ENCODE measurements at places on chromosomes 3 and 15.

GRCh38 chr3:66019896-66020295, 18.8 kb downstream of the MAGI1 start:
- DNase-seq, result no peak

GRCh38 chr3:65720989-65721737, 317.6 kb downstream of the MAGI1 start:
- DNase-seq, result no peak

DNA sequence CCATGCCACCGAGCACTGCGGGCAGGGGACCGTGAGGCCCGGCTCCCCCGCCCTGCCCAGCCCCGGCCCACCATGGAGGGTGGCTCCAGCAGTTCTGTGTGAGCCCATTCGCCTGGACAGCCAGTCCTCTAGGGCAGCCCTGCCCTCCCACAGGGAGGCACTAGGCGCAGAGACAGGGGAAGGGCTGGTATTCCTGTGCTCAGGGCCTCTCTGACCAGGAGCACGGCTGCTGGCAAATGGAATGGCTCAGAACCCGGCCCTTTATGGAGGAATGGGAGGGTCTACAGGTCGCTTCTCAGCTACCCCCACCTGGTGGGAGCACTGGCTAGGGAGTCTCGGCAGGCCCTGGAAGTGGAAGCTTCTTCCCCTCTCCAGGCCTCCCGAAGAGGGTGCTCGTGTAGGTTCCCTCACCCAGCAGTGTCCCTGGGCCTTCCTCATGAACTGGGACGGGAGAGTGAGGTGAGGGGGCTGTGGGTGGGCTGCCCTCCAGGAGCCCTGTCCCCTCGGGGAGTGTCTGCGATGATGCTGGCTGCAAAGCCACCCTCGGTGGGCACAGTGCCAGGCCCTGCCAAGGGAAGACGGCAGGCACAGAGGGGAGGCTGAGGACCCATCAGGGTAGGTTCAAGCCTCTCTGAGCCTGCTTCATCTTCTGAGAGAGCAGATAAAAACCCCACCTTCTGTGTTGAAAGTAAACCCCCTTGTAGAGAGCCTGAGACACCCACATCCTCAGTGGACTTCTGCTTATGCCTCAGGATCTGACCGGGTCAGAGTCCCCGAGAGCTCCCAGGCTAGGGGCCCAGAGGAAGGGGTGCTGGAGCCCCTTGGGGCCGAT, 1.5 kb downstream of the MELTF start:
- DNase-seq, result no peak

DNA sequence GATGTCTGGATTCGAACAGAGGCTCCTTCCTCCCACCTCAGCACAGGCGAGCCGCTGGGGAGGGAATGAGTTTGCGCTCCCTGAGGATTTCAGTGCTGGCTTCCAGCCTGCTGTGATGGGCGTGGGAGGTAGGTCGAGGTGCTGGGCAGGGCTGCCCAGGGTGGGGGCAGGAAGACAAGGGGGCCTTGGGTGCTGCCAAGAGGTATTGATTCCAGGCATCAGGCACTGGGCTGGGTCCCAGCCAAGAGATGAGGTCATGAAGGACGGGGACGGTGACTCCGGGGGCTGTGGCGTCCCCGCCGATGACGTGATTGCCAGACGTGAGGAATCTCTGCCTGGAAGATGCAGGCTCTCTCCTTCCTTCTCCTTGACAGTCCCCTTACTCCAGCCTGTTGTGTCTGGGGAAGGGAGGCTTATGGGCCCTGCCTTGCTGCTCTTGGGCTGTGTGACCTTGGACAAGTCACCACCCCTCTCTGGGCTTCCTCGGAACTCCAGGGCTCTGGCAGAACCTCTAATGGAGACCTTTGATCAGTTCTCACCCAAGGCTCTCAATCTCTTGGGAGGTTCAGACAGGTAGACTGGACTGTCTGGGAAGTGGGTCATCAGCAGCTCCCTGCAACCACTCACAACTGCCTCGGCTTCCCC, 116.8 kb downstream of the FBLN2 start:
- DNase-seq, result no peak

DNA sequence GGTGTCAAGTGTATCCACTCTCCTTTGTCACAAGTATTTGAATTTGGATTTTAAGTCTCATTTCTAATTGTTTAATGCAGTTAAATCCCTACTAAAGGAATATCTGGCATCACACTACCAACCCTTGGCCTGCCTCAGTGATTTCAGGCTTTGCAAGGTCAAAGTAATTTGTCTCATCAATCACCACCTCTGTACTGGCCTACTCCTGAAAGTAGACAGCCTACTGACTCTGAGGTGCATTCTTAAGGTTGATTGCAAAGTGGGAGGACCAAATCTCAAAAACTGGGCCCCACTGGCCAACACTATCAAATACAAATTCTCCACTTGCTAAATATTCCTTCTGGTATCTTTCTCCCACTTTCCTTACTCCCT, 851 bp upstream of the TEX55 start:
- DNase-seq, result no peak

GRCh38 chr3:143849854-143850549, 1.7 kb upstream of the SLC9A9 start:
- no peak for DNase-seq

- DNase-seq, result no peak
Measured at GRCh38 chr3:101886626-101887025, 37.3 kb downstream of the NFKBIZ start.

DNA sequence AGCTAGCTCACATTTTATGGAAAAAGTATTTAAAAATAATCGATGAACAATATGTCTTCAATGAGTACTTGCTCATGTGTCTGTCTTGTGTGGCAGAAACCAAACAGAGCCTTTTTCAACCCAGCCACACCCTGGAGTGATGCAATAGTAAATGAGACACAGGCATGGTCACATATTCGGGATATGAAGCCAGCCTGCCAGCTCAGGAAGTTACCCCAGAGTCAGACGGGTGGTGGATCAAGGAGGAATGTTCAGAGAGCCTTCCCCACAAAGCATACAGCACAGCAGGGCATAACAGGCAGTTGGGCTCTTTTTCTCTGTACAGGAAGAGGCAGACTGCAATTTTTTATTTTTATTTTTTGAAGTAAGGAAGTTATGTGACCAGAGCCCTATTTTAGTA, 27.3 kb downstream of the LARP6 start:
- DNase-seq, result no peak

DNA sequence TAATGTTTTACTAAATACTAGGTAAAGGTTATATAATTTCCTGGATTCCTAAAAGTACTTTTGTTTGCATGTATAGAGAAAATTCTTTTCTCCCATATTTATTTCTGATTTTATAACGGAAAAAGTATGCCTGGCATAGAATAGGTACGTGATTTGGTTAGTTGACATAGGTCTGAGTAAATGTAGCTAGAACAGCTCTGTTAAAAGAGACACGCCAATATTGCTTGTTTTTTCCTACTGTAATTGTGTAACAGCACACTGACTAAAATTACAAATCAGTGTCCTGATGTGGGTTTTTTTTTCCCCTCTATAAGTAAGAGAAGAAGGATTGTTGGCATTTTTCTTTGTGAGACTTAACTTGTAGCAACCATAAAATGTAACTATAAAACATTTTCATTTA, 26.7 kb downstream of the KLHL24 start:
- DNase-seq, result no peak

GRCh38 chr3:77414881-77415280, 375.0 kb downstream of the ROBO2 start:
- DNase-seq, result no peak

- no peak for DNase-seq
Measured at GRCh38 chr3:178513546-178514380, 22.5 kb upstream of the KCNMB2 start.

GRCh38 chr15:70596354-70597055, 166.9 kb downstream of the UACA start:
- no peak for DNase-seq

- DNase-seq, result no peak
Measured at GRCh38 chr3:26132942-26133341, 343.1 kb downstream of the OXSM start.

DNA sequence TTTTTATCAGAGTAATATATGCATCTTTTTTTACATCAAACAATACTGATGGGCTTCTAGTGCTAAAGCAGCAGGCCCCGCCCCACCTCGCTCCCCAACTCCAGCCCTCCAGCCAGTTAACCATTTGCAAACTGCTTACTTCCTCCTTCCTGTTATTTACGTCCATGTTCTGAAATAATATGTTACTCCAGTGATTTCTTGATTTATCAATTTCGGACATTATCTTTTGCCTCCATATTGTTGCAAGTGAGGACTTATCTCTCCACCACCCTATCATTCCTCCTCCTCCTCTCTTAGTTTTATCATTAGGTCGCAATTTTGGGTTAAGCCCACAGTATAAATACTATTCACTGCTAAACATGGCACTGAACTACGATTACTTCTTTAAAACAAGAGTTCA, 39.5 kb downstream of the ZNF710 start:
- DNase-seq, result no peak

DNA sequence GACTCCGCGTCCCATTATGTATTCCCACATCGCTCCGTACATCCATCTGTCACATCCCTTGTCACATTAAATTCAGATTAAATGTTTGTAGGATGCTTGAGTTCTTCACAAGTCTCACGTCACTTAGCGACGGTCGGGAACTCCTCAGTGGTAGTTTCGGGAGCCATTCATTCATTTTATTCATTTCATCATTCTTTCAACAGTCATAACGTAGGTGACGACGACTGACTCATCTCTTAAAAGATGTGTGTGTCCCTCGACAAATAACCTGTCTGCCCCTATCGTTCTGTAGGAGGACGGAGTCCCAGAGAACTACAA, 272 bp upstream of the SRPRB start:
- DNase-seq, result no peak

DNA sequence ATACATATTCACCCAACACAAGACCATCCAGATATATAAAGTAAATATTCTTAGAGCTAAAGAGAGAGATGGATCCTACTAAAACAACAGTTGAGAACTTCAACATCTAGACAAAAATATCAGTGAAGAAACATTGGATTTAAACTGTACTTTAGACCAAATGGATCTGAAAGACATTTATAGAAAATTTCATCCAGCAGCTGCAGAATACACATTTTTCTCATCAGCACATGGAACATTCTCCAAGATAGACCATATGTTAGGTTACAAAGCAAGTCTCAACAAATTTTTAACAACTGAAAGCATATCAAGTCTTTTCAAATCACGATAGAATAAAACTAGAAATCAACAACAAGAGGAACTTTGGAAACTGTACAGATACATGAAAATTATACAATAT, 369.0 kb upstream of the CCDC54 start:
- no peak for DNase-seq

GRCh38 chr15:38285456-38285855, 32.8 kb downstream of the SPRED1 start:
- DNase-seq, result no peak

DNA sequence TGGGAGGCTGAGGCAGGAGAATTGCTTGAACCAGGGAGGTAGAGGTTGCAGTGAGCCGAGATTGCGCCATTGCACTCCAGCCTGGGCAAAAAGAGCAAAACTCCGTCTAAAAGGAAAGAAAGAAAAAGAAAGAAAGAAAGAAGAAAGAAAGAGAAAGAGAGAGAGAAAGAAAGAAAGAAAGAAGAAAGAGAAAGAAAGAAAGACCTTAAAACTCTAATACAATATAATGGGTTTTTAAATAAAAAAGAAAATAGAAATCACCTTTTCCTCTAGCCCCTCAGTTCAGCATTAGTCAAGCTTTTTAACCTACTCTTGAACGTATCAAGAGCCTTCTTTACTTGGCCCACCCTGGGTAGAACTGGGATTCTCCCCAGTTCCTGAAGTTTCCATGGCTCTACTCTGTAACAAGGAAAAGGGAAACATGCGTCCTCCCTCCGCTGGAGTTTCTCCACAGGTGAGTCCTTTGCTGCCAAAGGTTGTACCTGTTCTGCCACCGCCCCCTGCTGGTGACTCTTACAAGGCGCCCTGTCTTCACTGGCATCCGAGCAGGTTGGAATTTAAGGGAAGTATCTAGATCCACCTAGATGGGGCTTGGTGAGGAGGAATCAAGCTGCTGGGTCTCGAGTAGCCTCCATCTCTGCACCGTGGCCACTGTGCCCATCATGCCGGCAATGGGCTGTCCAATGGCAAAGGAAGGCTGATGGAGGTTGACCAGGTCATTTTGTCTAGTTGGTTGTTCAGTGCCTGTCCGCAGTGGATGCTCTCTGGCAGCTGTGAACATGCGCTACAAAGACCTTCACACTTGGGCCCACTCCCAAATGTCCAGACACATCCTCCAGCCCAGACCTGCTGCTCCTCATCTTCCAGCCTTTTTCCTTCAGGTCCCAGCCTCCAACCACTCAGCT, 20.6 kb upstream of the EPHB3 start:
- no peak for DNase-seq

GRCh38 chr15:52247461-52247860, 48.1 kb downstream of the MYO5C start:
- no peak for DNase-seq

- DNase-seq, result no peak
Measured at GRCh38 chr15:83164771-83165404, 42.7 kb downstream of the HDGFL3 start.

DNA sequence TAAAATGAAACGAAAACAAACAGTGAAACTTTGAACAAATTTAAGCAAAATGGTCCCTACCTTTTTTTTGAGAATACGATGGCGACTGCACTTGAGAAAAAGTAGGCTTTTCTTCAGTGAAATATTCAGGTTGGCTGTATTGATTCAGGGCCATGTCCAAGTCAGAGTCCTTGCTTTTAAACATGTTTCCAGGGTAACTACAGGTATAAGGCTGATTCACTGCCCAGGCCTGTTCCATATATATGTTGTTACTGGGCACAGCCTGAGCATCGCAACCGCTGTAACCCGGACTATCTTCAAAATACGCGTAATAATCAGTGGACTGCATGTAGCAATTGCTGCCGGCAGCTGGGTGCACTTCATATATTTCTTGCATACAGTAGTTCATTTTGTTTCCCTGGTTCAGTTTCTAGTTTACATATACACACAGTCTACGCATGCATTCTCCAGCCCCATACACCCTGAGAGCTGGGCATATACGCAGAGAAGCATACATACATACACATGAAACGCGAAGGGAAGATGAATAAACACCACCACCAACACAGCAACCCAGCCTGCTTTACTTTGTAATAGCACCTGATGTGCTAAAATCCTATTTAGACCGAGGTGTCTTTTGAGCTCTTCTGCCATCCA, 220.0 kb downstream of the NR1D2 start:
- DNase-seq, result no peak

Measured in cortex of kidney (tissue), 1 donor.